ENCODE measurements at places on chromosomes 3 and 15. TPM values are rescaled to one million over a fixed set of nuclear protein-coding genes. Genes with fewer than 3 reads are reported as not detected.

Gene EIF4E3
- 3.2 TPM for total RNA-seq

Gene ADAMTS7
- total RNA-seq = 2.4 TPM

Gene NRG4
- not detected for total RNA-seq

Gene PPP2R3A
- 7.2 TPM for total RNA-seq

Gene COPB2
- 136 TPM for total RNA-seq

Gene THAP10
- 0.64 TPM for total RNA-seq

Gene ISG20
- 38.6 TPM for total RNA-seq

Gene RYR3
- 0.21 TPM for total RNA-seq

Gene GOLGA6L7
- total RNA-seq = not detected

Gene TIPARP
- 50.8 TPM for total RNA-seq

Gene GNAT1
- not detected for total RNA-seq

Gene C3orf18
- 4.7 TPM for total RNA-seq

Gene SV2B
- total RNA-seq = 0.24 TPM

Gene NTRK3
- total RNA-seq = under 0.01 TPM

Gene TERC
- 1,776 TPM for total RNA-seq

Gene HIGD2B
- not detected for total RNA-seq

Gene SEMA3G
- 1.7 TPM for total RNA-seq
